ENCODE measurements at places on chromosomes 2 and 18.

- DNase-seq: no peak
Measured at GRCh38 chr2:118431997-118432396, 343.7 kb downstream of the INSIG2 start.

DNA sequence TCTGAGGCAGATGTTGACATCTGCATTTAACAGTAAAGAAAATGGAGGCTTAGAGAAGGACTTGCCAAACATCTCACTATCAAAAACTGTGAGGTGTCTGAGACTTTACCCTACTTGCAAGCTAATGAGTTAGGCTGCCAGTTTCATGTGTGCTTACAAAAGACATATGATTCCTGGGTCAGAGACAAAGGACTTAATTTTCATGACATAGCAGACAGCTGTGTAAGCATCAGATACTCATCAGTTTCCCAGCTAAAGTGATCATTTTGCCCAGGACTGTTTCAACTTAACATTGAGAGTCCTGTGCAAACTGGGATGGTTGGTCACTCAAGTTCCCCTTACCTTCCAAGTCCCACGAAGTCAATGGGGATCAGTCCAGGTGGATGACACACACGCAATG lies 18.9 kb upstream of the DAPL1 start:
- DNase-seq: no peak

DNA sequence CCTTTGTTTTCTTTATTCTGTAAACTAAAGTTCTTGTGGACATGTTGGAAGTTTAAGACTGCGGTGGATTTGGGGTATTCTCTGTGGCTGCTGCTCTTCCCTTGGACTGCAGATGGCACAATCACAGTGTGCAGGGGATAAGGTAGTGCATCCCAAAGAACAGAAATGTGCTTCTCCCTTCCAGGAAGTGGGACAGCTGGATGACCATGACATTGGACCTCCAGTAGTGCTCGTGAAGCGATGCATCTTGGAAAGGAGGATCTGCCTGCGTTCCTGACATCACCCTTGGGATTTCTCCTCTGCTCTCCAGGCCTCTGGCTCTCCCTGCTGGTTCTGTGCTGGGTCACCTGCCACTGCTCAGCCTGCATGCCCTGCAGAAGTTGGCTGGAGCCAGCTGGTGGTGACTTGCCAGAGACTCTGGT lies 109.9 kb downstream of the SLC4A3 start:
- no peak for DNase-seq

- no peak for DNase-seq
Measured at GRCh38 chr2:20539133-20539719, 92.4 kb downstream of the RHOB start.

- no peak for DNase-seq
Measured at GRCh38 chr2:64601034-64601754, 52.5 kb downstream of the SERTAD2 start.

DNA sequence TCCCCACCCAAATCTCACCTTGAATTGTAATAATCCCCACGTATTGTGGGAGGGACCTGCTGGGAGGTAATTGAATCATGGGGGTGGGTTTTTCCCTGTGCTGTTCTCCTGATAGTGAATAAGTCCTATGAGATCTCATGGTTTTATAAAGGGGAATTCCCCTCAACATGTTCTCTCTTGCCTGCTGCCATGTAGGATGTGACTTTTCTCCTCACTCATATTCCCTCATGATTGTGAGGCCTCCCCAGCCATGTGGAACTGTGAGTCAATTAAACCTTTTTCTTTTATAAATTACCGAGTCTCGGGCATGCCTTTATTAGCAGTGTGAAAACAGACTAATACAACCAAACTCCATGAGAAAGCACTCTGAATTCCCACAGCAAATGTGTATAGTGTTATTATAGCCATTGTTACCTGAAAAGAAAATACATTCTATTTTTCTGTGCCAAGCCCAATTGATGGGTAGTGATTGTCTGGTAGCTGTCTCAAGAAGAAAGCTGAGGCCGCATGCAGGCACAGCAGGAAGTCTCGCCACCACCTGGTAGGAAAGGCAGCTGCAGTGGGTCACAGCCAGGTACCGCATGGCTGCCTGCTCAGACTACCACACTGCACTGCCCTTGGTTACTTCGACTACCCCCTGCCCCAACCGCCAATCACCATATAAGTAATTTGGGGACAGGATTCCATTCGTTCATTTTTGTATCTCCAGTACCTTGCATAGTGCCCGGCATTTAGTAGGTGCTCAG lies 10.3 kb upstream of the ZBTB7C start:
- DNase-seq: no peak

DNA sequence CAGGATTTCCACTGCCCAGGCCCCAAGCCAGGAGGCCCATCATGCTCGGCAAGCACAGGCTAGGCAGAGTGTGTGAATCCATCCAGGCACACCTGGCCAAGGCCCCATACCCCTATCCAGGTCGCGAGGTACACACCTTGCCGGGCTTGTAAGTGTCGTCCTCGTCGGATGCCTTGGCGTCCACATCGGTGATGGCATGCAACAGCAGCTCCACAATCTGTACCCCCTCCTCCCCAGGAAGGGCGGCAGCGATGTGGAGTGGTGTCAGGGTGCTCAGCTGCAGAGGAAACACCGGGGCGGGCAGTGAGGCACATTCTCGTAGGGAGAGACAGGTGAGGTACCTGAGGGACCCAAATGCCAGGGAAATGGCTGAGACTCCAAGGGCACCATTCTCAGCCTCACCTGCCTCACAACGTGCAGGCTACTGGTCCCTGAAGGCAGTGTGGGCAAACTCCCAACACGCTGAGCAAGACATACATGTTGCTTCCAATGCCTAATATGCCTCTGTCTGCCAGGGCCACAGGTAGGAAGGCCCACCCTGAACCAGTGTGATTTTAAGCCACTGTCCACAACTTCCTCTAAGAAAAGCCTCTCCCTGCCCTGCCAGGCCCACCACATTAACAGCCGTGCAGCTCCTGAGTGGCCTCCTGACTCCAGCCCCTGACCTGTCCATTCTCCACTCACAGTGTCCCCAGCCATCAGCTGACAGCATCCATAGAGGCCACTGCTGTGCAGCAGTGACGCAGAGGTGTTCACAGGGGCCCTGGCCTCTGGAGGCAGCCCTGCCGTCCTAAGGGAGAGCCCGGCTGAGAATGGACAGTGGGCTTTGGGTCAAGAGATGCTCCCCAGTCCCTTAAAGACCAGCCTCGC lies 44.9 kb downstream of the ANKMY1 start:
- no peak for DNase-seq

DNA sequence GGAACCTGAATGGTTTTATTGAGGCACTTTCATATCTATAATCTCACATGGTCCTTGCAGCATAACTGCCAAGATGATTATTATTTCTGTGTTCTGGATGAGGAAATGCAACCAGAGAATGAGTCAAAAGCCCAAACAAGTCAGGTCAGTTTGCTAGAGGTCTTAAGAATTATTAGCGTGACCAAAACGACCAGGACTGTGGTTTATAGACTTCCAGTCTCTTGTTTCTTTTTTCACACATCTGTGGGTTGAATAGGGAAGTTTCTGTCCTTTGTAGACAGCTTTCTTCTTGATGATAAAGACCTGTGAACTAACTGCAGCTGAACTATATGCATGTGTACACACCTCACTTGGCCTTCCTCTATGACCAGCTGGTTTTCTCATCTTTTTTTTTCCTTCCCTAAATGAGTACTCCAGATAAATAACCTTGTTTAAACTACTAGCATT lies 13.9 kb downstream of the ADAM23 start:
- peak; percentile 78 for DNase-seq

- no peak for DNase-seq
Measured at GRCh38 chr2:128090575-128090944, 440 bp upstream of the UGGT1 start.

- DNase-seq: no peak
Measured at GRCh38 chr2:100520224-100520623, 42.6 kb upstream of the PDCL3 start.

GRCh38 chr18:28684746-28685355 lies 507.9 kb upstream of the CDH2 start:
- no peak for DNase-seq

DNA sequence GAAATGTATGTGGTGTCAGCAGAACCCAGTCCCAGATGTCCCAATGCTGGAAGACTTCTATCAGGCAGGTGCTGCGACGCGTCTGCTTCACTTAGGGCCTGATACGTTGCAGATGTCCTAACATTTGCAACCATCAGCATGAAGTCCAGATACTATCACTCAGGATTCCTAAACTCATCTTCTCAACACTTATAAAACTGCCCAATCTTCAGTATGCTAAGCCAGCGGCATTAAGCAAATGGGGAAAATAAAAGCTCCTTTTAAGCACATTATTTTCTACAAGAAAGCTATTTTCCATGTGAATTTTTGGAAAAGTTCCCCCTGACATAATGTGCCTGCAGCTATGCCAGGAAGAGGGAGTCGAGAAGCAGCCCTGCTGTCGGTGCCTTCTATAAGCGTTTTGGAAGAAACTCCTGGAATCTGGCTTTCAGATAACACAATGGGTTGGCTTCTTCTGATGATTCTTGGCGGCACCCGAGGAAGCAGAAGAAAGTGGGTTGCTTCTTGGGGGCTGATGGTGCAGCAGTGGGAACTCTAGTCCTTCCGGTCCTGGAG lies 60.7 kb upstream of the ITGA6 start:
- DNase-seq: no peak

GRCh38 chr2:140136366-140136765 lies 1356.2 kb upstream of the NXPH2 start:
- DNase-seq: no peak

DNA sequence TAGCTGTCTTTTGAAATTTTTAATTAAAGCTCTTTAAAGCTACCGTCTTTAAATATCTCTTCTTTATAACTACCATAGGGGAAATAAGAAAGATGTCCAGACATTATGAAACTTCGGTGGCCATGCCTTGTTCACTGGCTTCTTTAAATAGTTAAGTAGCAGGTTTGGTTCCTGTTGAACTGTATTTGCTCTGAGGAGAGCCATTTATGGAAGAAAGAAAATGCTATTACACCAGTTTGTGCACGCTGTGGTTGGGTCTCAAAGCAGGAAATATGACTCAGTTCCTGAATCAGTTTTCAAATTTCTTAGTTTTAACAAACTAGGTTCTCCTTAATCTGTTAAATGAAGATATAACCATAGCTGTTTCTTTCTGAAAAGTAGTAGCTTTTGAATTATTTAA lies 12.2 kb downstream of the ARPC2 start:
- DNase-seq: peak; percentile 75

GRCh38 chr2:128520791-128521190 lies 202.1 kb upstream of the HS6ST1 start:
- peak; percentile 75 for DNase-seq

DNA sequence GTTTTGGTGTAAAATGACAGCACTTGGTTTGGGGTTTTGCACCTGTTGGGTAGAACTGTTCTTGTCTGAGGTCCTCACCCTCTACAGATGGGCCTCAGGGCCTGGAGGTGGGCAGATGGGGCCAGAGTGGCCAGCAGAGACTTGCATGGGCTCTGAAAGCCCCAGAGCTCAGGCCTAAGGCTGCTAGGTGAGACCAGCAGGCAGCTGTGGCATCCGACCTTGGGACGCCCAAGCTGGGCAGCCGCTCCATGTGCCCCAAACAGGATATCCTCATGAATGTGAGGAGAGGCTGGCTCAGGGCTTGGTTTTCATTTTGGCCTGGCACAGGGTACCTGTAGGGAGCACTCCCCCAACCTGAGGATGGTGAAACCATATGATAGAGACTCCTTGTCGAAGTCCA lies 38.3 kb downstream of the GBX2 start:
- DNase-seq: no peak

- no peak for DNase-seq
Measured at GRCh38 chr2:75465317-75465984, 95.3 kb downstream of the EVA1A start.

GRCh38 chr18:48475635-48476549 lies 62.9 kb upstream of the CTIF start:
- DNase-seq: no peak

DNA sequence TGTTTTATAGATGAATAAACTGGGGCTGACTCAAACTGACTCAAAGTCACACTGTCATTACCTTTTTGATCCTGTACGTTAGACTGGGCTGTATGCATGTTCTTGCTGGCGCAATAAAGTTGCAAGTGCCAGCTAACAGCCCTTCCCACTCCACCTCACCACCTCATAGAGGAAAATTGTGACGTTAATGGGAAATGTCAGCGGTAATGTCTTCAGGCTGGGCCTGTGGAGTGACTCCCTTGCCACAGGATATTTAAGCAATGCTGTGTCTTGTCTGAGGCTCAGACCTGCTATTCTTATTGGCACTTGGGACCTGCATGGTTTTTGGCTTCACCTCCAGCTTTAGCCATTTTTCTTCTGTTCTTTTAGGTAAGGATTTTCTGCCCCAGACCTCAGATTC lies 25.2 kb upstream of the CASP10 start:
- no peak for DNase-seq

DNA sequence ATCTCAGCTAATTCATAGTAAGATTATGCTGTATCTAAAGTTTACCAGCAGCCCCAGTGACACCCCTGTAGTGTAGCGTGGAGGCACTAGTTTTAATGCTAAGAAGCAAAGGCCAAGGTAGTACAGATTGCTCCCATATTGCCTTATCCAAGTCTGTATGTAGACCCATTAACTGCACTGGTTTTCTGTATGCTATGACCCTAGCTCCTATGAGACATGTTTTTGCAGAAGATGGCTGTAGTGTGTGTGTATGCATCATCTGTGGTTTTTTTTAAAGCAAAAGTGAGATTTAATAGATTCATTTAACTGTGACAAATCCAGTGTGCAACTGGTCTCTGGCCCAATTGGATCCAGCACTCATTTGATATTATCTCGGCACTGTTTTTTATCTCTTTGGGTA lies 86.5 kb downstream of the HAUS1 start:
- no peak for DNase-seq

GRCh38 chr2:200455958-200456421 lies 53.9 kb downstream of the KCTD18 start:
- peak; percentile 42 for DNase-seq
